ENCODE measurements at places on chromosomes 13 and 19.

DNA sequence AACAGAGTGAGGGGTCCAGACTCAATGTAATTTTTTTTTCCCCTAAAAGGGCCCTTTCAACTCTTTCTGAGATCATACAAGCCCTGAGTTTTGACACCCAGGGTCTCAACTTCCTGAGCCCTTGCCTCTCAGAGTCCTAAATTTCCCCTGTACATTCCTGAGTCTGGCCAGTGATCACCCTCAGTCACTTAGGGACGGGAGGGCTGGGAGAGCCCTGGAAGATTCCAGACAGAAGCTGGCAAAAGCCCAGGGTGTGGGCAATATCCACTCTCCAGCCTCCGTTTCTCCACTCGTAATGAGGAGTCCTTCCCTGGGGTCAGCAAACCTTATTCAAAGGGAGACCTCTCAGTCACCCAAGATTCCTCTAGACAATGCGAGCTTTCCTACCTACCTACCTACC, 1.6 kb downstream of the PPP1R13L start:
- DNase-seq: no peak

GRCh38 chr19:42412227-42412626, 15.0 kb downstream of the LIPE start:
- no peak for DNase-seq

- DNase-seq: no peak
Observed at GRCh38 chr19:39544226-39544903, 4.4 kb upstream of the EID2 start.

- DNase-seq: no peak
Observed at GRCh38 chr13:110629735-110630134, 14.4 kb downstream of the NAXD start.

GRCh38 chr19:9306443-9306842, 3.2 kb downstream of the ZNF699 start:
- DNase-seq: no peak

- no peak for DNase-seq
Observed at GRCh38 chr19:6276447-6276846, 3.3 kb downstream of the MLLT1 start.

- DNase-seq: no peak
Observed at GRCh38 chr13:44230736-44231135, 142.9 kb upstream of the SERP2 start.

DNA sequence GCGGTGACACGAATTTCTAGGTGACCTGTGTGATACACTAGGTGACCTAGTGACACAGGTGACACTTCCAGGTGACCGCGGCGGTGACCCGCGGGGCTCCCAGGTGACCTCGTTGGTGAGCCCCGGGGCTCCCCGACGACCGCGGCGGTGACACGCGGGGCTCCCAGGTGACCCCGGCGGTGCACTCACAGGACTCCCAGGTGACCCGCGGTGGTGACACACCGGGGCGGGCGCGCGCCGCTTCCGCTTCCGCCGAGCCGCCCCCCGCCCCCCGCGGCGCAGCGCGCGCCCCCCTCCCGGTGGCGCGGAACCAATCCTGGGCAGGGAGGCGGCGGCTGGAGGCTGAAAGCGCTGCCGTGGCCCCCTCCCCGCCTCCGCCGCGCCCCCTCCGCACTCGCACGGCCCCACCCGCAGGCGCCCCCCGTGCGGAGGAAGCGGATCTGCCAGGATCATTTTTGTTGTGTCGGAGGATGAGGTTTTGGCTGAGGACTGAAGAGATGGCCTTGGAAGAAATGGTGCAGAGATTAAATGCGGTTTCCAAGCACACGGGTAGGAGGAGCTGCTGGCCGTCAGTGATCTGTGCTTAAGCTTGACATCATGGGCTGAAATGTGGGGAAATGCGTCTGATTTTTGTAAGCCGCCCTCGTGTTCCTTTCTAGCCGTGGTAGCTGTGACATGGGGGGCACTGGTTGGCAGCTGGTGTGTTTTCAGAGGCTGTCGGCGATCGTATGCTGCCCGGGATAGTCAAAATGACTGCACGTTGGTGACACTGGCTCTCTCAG, at the start of gene MCF2L:
Gene MCF2L (plus strand): TSS at position 305 of the 782 bp plus-strand sequence. CDS start 166 bp downstream, at position 471.
- peak; percentile 55 for DNase-seq

GRCh38 chr19:15372891-15373301, 6.7 kb downstream of the AKAP8 start:
- no peak for DNase-seq

- no peak for DNase-seq
Observed at GRCh38 chr13:82569581-82569980, 1312.7 kb downstream of the SLITRK1 start.

DNA sequence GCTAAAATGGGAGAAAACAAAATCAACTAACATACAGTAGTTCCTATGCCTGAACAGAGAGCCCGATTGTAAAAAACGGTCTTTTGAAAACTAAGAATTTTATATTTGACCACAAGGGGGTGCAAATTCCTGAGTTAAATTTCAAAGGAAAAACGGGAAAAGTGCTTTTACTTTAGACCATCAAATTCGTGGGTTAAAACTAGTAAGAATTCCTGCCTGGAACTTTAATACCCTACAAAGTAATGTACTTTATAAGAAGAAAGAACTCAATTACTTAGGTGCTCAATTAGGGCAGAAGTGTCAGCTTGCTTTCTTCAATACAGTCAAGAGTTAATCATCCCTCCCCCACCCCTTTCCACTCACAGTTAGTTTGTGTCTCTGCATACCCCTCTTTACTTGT, 69.8 kb downstream of the KCNRG start:
- DNase-seq: no peak

GRCh38 chr19:35352448-35353304, 5.0 kb downstream of the FFAR1 start:
- peak; percentile 62 for DNase-seq

DNA sequence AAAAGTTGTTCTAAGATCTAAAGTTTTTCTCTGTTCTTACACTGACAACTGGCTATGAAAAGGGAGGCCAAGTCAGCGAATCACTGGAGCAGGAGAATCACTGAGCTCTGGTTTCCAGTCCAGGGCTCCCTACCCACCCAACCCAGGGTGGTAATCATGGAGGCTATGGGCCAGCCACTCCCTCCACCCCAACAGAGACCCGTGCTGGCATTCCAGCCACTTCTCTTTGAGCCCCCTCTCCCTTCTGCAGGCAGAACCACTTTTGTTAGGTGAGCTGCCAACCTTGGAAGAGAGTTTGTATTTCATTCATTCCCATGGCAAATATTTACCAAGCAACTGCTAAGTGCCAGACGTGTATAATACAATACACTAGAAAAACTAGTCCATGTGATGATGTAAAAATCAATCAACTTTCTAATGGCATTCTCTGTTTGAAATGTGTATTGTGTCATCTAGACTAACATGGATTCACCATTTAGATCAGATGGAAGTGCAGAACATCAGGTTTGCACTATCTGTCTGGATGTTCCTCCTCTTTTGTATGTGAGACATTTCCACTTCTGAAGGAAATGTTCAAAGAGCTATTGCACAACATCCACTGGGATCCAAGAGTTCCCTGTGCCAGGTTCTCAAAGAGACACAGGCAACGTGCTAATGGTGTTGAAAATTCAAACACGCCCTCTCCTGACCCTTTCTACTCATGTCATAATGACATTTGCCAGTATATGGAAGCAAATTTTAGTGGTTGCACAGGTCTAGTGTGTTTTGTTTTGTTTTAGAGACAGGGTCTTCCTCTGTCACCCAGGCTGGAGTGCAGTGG, 5.3 kb downstream of the MLNR start:
- DNase-seq: no peak

GRCh38 chr13:33262997-33263396, 22.6 kb downstream of the STARD13 start:
- no peak for DNase-seq

DNA sequence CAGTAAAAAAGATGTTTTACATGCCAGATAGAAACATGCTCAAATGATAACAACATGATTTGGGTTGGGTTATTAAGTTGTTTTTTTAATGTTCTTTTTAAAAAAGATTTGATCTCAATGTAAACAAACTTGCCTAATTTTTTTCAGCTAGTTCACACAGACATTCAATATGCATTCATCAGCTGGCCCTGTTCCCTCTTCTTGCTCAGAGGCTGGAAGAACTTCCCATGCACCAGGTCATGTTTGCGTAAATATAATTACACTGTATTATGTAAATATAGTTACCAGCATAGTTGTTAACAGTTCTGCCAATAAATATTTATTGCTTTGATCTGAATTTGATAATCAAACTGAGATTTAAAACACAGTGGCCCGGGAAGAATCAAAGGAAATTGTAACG, 70.6 kb downstream of the ATP11A start:
- DNase-seq: no peak

- no peak for DNase-seq
Observed at GRCh38 chr13:102461302-102461701, 59.5 kb upstream of the FGF14 start.

- no peak for DNase-seq
Observed at GRCh38 chr19:40923934-40924391, 41.9 kb upstream of the CYP2A7 start.

DNA sequence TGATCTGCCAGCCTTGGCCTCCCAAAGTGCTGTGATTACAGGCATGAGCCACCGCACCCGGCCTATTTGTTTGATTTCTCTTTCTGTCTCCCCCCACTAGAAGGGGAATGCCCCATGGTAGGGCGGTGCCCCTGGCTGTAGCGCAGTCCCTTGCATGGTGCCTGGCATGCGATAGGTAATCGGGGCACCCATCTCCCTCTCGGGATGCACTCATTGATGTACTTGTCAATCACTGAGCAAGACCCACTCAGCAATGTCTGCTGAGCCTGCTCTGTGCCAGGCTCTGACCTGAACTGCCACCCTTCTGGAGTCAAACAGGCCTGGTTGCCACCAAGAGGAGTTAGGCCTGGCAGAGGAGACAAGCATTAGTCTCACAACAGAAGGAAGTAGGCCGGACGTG, 19.8 kb downstream of the DNM2 start:
- DNase-seq: no peak

- no peak for DNase-seq
Observed at GRCh38 chr13:49517461-49517860, 21.7 kb downstream of the PHF11 start.

DNA sequence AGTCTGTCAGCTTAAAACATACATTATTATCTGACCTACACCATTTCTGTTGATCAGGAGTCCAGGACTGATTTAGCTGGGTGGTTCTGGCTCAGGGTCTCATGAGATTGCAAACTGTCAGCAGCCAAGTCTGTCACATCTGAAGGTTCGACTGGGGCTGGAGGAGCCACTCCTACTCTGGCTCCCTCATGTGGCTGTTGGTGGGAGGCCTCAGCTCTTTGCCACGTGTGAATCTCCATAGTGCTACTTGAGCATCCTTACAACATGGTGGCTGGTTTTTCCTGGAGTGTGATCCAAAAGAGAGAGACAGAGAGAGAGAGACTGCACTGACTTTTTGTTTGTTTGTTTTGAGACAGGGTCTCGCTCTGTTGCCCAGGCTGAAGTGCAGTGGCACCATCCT, 63.6 kb upstream of the NFIC start:
- no peak for DNase-seq

DNA sequence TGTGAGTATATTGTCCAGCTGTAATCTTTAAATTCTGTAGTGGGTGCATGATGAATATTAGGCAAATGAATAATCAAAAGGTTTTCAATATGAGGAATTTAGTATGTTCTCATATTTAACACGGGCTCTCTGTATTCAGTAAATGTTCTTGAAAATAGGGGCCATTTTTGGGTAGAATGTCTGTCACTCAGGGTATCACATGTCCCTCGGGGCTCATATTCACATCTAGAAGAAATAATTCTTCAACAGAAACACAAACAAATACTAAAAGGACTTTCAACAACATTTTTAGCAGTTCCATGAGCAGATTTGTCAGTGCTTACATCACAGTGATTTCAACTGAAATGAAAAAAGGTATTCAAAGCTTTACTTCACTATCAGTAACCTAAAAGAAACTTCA, 1388.4 kb upstream of the MIR17HG start:
- DNase-seq: no peak

- no peak for DNase-seq
Observed at GRCh38 chr13:32660227-32660626, 74.0 kb downstream of the PDS5B start.

- no peak for DNase-seq
Observed at GRCh38 chr19:44607049-44607448, 6.3 kb upstream of the IGSF23 start.

- DNase-seq: no peak
Observed at GRCh38 chr13:76245920-76246319, 609.8 kb downstream of the LMO7 start.

GRCh38 chr19:28655054-28655453, 557.9 kb downstream of the UQCRFS1 start:
- no peak for DNase-seq

DNA sequence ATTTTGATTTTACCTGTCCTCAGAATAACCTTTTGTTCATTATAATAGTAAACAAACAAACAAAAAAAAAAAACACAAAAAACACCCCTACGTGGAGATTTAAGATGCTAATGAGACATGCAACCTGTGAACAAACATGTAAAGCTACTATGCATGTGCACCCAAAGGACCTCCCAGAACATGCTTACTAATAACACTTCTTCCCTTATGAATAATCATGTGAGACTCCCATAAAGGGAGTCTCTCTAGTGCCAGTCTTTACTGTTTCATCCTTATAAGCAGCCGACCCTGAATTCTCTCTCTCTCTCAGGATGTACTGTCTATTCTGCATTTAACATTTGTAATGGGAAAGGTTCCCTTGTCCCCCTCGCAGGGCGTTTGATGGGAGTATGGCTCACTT, 1051.1 kb downstream of the PCDH17 start:
- DNase-seq: no peak

DNA sequence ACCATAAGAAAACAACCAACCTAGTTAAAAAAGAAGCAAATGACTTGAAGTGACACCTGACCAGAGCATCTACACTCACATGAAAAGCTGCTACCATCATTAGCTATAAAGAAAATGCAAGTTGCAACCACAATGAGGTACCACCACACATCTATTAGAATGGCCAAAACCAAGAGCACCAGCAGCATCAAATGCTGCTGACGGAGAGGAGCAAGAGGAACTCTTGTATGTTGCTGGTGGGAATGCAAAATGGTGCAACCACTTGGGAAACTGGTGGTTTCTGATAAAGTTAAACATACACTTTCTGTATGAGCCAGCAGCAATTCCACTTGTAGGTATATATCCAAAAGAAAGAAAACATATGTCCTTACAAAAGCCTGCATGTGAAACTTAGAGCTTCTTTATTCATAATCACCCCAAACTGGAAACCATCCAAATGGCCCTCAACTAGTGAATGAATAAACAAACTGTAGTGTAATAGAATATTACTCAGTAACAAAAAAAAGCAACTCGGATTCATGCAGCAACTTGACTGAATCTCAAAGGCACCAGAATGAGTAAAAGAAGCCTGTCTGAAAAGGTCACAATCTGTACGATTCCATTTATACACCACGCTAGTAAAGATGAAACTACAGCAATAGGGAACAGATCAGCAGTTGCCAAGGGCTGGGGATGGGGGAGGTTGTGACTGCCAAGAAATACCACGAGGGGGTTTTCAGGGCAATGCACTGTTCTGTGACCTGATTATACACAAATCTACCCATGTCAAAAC, 60.9 kb upstream of the RANBP3 start:
- DNase-seq: no peak

- DNase-seq: no peak
Observed at GRCh38 chr13:47039106-47039505, 142.3 kb upstream of the HTR2A start.

- no peak for DNase-seq
Observed at GRCh38 chr19:35438096-35438495, 10.0 kb upstream of the FFAR2 start.
